Neural crest cell (in vitro differentiated cells): ENCODE measurements at places on chromosomes 3 and 15. TPM values are rescaled to one million over a fixed set of nuclear protein-coding genes. Genes with fewer than 3 reads are reported as not detected.

GRCh38 chr3:178709051-178709450 lies 172.8 kb downstream of the KCNMB2 start:
- no peaks in the 10 kb centered on the region for H3K27me3 ChIP-seq
- H3K4me1 ChIP-seq = no peaks in the 10 kb centered on the region
- no peak overlapping the region for H3K27ac ChIP-seq
- no peaks in the 10 kb centered on the region for H3K36me3 ChIP-seq
- no peak for DNase-seq

DNA sequence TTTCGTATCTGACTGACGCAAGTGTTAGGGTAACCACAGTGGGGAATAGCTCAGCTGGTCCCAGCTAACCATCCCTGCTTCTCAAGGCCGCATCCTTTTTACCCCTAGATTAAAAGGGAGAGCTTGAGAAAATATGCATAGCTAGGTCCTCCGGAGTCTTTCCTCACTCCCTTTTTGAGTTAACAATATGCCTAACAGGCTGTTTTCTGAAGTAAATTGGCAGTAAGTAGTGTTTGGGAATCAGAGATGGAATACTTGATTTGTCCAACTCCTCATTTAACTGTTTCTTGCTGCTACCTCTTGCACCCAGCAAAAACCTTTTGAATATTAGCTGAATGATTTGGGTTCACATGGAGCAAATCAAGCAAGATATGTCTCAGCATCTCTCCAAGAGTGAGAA lies 326.1 kb downstream of the LPP start:
- no peak for DNase-seq
- no peak overlapping the region for H3K4me3 ChIP-seq
- no peak overlapping the region for H3K27ac ChIP-seq
- H3K4me1 ChIP-seq = peaks cover 18% of the 10 kb centered on the region
- peaks cover 3% of the 10 kb centered on the region for H3K36me3 ChIP-seq
- no peaks in the 10 kb centered on the region for H3K27me3 ChIP-seq

DNA sequence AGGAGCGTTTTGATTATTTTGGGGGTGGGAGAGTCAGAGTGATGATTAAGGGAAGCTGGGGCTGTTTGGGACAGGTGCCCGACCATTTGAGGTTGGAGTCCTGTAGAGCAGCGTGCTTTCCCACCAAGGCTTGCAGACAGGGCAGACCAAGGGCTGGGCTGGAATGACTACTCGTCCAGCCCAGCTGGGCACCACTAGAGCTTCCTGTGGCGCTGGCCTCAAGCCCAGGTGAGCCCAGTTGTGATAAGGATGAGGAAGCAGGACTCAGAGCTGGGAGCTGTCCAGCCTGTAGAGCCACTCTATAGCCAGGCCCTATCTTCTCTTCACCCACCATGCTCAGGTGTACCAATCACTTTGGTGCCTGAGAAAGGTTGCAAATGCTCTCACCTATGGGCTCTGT lies 75.8 kb upstream of the ACAN start:
- DNase-seq = no peak
- H3K4me3 ChIP-seq = no peak overlapping the region
- H3K36me3 ChIP-seq = no peaks in the 10 kb centered on the region
- no peak overlapping the region for H3K27ac ChIP-seq
- H3K4me1 ChIP-seq = no peaks in the 10 kb centered on the region

- H3K27ac ChIP-seq = no peak overlapping the region
- no peak overlapping the region for H3K4me3 ChIP-seq
- peaks cover 5% of the 10 kb centered on the region for H3K27me3 ChIP-seq
Measured at GRCh38 chr15:85865070-85865684, 70.5 kb upstream of the KLHL25 start.

DZIP1L gene
- 26.6 and 28.1 TPM in 2 replicates for total RNA-seq

COLQ gene
- total RNA-seq = 2.8 and 3.2 TPM in 2 replicates

POLQ gene
- 16.9 and 17.8 TPM in 2 replicates for total RNA-seq

CHST2 gene
- total RNA-seq = 4.3 and 4.5 TPM in 2 replicates

TMEM40 gene
- total RNA-seq = not detected in 2 replicates
